Foreskin keratinocyte (primary cell): ENCODE measurements at places on chromosomes 11 and 22.

GRCh38 chr11:114091516-114092397 lies 32.2 kb downstream of the ZBTB16 start:
- no peak for DNase-seq

GRCh38 chr11:118219732-118220131 lies 5.1 kb downstream of the JAML start:
- no peak for DNase-seq

GRCh38 chr11:30254307-30255298 lies 23.8 kb downstream of the FSHB start:
- DNase-seq = no peak

DNA sequence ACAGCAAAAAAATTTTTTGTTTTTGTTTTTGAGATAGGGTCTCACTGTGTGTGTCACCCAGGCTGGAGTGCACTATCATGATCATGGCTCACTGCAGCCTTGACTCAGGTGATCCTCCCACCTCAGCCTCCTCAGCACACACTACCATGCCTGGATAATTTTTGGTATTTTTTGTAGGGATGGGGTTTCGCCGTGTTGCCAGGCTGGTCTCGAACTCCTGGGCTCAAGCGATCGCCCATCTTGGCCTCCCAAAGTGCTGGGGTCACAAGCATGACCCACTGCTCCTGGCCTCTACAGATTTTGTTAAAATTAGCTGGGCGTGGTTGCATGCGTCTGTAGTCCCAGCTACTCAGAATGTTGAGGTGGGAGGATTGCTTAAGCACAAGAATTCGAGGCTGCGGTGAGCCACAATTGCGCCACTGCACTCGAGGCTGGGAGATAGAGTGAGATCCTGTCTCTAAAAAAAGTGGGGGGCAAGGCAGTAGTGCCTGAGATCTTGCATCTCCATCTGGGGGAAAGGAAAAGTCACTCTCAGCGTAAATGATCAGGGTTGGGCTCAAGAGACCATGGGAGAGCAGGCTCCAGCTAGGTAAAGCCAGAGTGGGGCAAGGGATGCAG lies 10.6 kb upstream of the DGKZ start:
- no peak for DNase-seq

DNA sequence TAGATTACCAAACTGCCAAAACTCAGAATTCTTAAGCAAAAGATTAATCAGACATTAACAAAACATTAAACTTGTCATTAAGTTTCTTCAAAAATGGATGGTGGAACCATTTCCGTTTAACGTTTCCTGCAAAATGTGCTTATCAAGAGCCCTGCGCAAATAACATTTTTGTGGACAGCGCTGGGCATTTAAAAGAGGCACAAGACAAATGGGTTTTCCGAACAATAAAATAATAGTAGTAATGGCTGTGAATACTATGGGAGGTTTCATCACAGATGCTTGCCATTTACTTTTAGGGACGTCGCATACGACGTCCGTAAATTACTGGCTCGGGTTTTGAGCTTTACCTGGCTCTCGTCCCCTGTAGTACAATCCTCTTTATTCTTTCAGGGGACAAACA lies 1.1 kb downstream of the NPAT start:
- DNase-seq = no peak

DNA sequence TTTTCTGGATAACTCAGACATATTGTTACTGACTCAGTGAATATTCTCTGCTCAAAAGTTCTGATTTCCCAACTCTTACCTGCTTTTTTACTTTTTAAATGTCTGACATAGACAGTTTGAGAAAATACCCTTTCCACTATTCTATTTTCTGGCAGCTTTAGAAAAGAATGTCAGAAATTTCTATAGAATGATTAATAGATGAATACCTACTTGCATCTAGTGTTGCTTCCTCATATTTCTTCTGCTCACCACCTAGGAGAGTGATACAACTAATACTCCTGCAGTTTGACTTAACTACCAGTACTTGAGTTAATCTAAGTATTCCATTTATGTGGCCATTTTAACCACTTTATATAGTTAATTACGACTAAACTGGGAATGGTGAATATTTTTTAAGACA lies 55.2 kb downstream of the KDM2A start:
- peak; percentile 26 for DNase-seq

DNA sequence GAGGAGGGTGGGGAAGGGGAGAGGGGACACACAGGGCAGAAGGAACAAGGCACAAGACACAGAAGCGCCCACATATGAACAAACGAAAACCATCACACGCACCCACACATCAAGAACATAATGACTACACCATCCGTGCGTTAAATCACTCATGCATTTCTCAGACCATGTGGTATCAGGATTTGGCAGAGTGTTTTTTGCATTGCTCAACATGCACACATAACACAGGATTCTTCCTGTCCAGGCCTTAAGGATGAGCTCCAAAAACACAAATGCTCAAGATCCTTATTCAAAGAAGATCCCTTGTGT lies 309.5 kb downstream of the CADM1 start:
- DNase-seq = no peak

DNA sequence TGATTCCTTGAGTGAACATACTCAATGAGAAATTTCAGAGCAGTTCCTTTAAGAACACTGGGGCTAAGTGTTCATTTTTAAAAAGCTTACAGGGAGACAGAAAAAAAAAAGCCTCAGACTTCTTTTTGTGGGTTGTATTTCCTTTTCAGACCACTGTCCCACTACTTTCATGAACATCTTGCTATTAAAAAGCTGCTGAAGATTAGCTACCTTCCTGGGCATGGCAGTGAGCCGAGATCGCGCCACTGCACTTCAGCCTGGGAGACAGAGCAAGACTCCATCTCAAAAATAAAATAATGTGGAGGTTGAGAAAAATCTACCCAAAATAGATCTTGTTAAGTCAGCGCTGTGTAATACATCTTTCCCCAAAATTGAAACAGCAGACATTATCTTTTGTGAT lies 10.8 kb downstream of the TRAF6 start:
- DNase-seq = no peak
